Tongue (tissue), 3 donors: ENCODE measurements at places on chromosomes 6 and 20. TPM values are rescaled to one million over a fixed set of nuclear protein-coding genes. Genes with fewer than 3 reads are reported as not detected.

Gene POPDC3
- 70.0 TPM for total RNA-seq

Gene EMILIN3
- total RNA-seq, result 68.9 TPM

Gene TFAP2B
- total RNA-seq, result under 0.01 TPM

Gene ZKSCAN3
- total RNA-seq, result 9.8 TPM

Gene CFAP206
- total RNA-seq, result 2.1 TPM

Gene MOCS1
- total RNA-seq, result 13.7 TPM

Gene SAMD3
- total RNA-seq, result 4.8 TPM

Gene SLC22A7
- not detected for total RNA-seq

Gene OR12D3
- total RNA-seq, result not detected

Gene SUMO4
- total RNA-seq, result 5.5 TPM

Gene GATA5
- not detected for total RNA-seq

Gene BPIFB4
- total RNA-seq, result 0.62 TPM

Gene GGTLC1
- total RNA-seq, result not detected

Gene CTCFL
- total RNA-seq, result not detected

Gene PRICKLE4
- total RNA-seq, result 4.4 TPM

Gene BNIP5
- total RNA-seq, result not detected

Gene OSER1
- total RNA-seq, result 45.6 TPM

Gene GPX5
- not detected for total RNA-seq

Gene FKBP1C
- not detected for total RNA-seq

Gene TINAG
- total RNA-seq, result not detected

Gene COL12A1
- 443 TPM for total RNA-seq

Gene NCOA7
- 28.8 TPM for total RNA-seq

Gene BMP2
- 11.8 TPM for total RNA-seq

Gene FAM83C
- 2.2 TPM for total RNA-seq

Gene CLPSL2
- not detected for total RNA-seq

Gene TMEM170B
- total RNA-seq, result 11.3 TPM

Gene SLC22A3
- total RNA-seq, result 41.6 TPM

Gene SERINC3
- 42.9 TPM for total RNA-seq

Gene ATP9A
- 95.1 TPM for total RNA-seq

Gene MCCD1
- not detected for total RNA-seq

Gene LTA
- total RNA-seq, result not detected

Gene BMP7
- 16.0 TPM for total RNA-seq

Gene GJA10
- not detected for total RNA-seq

Gene DEFB124
- total RNA-seq, result not detected

Gene CFB
- total RNA-seq, result 7.1 TPM

Gene SIRPB1
- total RNA-seq, result 0.82 TPM

Gene PGBD1
- total RNA-seq, result 8.5 TPM

Gene KHDC1L
- total RNA-seq, result not detected

Gene MUC21
- total RNA-seq, result 6.9 TPM

Gene C6orf163
- 2.7 TPM for total RNA-seq

Gene SRMS
- not detected for total RNA-seq

Gene TRIM40
- total RNA-seq, result not detected

Gene F13A1
- 26.0 TPM for total RNA-seq

Gene PYGB
- 25.4 TPM for total RNA-seq

Gene SLC26A8
- not detected for total RNA-seq

Gene PSORS1C2
- total RNA-seq, result not detected

Gene BPIFB1
- total RNA-seq, result 158 TPM

Gene PSORS1C1
- 0.41 TPM for total RNA-seq

Gene VGLL2
- 18.4 TPM for total RNA-seq

Gene MEP1A
- not detected for total RNA-seq

Gene C6orf15
- 5.0 TPM for total RNA-seq

Gene KCNK15
- total RNA-seq, result 0.41 TPM

Gene GTSF1L
- not detected for total RNA-seq

Gene RAET1L
- 3.3 TPM for total RNA-seq

Gene C20orf202
- not detected for total RNA-seq

Gene FRK
- total RNA-seq, result 2.7 TPM

Gene HSPA12B
- 26.7 TPM for total RNA-seq
